ENCODE measurements at places on chromosomes 2 and 18.
A peak's percentile ranks its signal among the peaks of the same experiment; 100 is the strongest.

GRCh38 chr2:71710367-71711132 lies 257.2 kb downstream of the DYSF start:
- DNase-seq = no peak

DNA sequence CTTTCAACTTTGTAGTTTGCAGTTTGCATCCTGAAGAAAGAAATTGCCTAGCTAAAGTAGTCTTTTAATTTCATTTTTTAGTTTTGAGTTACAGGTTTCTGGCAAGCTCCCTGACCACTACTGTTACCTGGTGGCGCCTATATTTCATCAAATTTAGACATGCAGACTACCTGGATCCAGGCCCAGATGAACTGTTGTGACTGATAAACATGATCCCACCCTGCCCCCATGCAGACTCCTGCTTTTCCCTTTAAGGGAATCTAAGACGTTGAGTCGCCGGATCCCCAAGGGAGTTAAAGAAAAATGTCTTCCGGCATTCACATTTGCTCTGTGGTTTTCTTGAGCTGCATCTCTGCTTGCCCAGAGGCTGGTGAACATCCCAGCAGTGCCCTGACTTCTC lies 22.2 kb downstream of the METAP1D start:
- DNase-seq = no peak

DNA sequence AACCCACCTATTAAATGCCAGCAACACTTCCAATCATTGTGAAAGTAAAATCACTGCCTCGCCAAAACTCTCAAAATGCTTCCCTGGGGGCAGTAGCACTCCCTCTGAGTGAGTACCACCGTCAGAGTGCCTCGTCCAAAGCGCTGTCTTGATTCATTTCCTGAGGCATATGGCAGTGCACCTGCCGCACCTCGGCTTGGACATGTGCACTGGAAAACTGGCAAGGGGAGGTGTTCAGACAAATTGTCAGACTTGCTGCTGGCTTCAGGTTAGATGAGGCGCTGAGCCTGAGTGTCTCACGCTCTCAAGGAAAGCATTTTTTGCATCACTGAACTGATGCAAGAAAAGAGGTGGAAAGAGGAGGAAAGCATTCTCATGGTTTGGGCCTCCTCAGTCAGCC lies 132.8 kb downstream of the ATL2 start:
- peak; percentile 14 for DNase-seq

DNA sequence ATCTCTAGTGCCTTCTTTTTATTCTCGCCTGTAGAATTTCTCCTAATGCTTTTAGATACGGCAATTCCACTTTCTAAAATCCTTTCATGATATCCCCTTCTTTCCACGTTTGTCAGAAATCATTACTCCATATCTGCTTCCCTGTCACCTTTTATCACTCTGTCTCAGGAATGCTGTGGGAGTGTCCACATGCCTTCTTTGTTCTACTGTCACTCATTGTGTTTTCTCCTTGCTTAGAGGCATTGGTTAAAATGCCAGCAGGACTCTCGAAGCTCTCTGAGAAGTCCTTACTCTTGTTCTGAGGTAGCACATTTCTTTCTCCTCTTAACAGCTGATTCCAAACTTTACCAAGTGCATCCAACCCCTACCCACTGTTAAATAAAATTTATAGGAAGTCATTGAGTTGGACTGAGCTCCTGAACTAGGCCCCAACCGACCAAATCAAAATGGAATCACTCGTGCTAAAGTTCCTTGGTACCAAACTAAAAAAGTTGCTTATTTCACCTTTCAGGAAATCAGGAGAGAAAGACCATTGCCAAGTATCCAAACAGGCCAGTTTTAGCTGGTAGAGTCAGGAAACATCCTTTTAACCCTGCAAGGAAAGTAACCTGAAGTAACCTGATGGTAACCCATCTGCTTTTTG lies 10.6 kb upstream of the GALNT5 start:
- DNase-seq = no peak

GRCh38 chr2:35443087-35443486 lies 912.5 kb upstream of the CRIM1 start:
- DNase-seq = no peak

DNA sequence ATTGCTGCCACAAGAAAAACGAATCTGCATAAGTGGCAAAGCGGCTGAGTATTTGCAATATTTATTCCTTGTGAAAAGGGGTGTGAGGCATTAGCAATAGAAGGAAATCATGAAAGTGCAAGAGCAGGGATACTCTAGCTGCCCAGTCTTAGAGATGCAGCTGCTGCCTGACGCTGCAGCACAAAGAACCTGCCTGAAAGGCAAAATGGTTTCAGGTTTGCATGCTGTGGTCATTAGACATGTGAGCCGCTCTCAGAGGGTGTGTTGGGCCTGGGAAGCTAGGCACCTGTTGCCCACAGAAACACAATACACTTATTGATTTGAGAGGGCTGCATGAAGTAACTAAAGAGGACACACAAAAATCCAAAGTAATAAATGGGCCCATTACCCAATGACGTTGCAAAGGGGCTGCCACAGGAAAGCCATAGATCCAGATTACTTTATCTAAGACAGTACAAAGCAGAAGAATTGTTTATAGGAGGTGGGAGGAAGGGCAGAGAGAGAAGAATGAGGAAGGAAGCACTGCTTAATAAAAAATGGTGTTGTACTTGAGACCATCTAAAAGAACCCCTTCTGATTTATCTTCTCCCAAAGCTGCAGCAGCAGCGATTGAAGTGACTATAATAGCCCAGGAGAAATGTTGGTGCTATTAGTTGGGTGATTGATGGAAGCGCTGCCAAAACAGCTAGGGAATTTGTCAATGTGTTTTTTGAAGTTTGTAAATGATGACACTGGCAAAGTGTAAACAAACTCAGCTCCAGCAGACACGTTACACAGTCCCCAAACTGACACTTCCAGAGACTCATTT lies 492.4 kb upstream of the ACVR2A start:
- no peak for DNase-seq

DNA sequence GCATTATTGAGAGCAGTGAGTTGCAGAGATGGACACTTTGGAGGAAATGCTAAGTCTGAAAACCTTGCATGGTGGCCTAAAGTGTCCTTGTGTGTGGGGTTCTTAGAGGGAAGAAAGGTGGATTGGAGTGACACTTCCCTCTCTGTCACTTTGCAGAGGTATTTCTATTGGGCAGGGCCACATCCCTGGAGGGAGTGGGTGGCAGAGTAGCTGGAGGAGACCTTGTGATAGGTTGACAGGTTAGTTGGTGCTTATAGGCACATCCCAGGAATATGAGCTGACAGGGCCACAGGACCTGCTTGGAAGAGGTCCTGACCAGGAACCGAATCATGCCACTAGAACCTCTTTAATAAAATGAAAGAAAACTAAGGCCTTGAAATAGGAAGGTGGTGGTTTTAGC lies 972 bp upstream of the IGFBP5 start:
- DNase-seq = peak; percentile 47

DNA sequence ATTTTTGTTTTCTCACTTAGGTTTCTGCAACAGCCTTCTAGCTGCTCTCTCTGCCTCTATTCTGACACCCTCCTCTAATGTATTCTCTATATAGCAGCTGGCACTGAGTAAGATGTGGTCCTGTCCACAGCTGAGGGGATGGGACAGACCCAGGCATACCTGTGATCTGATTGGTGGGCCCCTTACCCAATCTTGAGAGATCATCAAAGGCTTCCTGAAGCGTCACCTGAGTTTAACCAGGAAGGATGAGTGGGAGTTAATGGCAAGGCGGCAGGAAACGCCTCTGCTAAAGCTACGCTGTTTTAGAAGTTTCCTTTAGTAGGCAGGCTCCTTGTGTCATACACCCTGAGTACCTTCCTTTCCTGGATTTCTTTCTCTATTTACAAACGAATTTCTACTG lies 5.7 kb upstream of the TET3 start:
- no peak for DNase-seq

DNA sequence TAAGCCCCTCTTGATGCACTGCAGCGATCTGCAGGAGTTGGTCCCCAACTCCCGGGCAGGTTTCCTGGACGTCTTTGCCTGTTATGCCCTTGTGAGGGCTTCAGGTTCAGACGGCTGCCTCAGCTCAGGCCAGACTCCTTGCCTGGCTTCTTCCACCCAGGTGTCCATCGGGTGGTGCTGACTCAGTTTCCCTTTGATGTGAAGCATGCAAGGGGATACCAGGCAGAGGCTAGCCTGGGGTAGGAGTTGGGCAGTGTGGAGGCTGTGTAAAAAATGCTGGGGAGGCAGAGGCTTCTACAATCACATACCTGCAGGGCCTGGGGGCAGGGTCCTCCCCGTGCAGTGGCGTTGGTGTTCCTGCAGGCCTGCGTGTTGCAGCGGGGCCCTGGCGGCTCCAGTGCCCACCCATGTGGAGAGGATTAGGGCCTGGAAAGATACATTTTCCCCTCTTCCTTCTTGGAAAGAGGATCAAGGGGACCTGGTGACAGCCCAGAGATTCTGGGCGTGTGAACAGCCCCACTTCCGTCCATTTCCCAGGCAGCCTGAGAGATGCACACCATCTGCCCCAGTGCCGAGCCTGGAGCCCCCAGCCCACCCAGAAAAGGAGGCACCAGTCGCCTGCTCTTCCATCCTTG lies 338.3 kb downstream of the DYSF start:
- no peak for DNase-seq

Measured in ecto neural progenitor cell (in vitro differentiated cells).